Left ventricle myocardium superior (tissue), 1 donor: ENCODE measurements at places on chromosomes 2 and 18. TPM values are rescaled to one million over a fixed set of nuclear protein-coding genes. Genes with fewer than 3 reads are reported as not detected.

DNA sequence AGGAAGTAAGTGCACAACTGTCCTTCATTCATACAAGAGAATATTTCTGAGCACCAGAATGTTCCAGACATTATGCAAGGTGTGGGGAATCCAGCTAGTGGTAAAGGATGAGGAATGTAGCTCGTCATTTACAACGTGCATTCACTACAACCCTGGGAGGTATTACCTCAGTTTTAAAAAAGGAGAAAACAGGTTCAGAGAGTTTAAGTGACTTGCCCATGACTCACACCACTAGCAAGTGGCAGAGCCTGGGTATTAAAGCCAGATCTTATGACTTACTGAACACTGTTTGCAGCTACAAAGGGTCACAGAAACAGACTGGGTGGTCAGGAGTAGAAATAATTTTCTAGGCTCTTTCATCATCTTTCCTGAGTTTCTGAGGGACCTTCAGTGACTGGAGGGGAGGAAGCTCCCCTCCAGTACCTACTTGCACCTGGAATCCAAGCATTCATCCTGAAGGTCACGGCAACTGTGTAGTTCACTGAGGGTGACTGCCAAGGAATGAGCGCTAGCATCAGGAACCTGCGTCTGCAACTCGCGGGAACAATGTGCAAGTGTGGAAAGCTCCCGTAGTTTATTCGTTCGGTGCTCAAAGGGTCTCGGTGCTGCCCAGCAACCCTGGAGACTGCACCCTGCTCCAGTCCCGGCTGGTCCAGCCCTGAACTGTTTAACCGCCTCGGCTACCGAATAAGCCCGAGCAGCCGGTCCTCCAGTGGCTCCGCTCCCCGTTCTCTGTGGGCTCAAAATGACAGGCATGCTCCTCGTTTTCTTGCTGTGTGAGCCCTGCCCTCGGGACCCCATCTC is 647 bp downstream of the CCDC121 start:
- peak; percentile 28 for DNase-seq

DNA sequence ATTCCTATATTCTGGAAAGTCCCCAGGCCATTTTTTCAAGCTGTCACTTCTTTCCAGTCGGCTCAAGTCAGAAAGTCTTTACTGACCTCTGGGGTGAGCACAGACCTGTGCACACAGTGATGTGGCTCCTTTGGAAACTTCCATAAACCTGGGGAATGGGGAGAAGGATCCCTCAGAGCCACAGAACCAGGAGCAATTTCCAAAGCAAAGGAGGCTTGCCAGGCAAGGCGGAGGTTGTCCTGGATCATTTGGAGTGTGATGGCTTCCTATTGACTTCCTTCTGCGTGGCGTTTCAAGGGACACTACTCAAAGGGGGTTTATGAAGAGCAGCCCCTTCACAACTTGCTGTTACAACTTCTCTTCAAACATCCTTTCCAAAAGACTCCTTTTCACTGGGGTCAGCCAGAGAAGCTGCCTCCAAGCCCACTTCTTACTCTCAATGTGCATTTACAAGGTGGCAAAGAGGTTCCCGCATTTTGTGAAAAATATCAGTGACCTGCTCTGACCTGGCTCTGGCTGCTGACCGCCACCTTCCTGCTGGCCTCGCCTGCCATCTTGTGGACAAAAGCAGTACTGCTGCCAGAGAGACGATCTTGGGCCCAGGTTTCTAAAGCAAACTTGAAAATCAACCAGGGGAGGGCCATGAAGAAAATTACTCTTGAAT is 18.2 kb upstream of the TMEM247 start:
- DNase-seq = peak; percentile 84

- DNase-seq = no peak
These were observed 79.9 kb downstream of the PARD3B start for GRCh38 chr2:204625135-204625534.

The GLB1L gene
- total RNA-seq = 2.5 TPM
